ENCODE measurements at places on chromosomes 5 and 9. TPM values are rescaled to one million over a fixed set of nuclear protein-coding genes. Genes with fewer than 3 reads are reported as not detected.

GRCh38 chr9:137351781-137352501 is 49.9 kb upstream of the NRARP start:
- no peak for DNase-seq

GRCh38 chr5:8093669-8094068 is 224.7 kb downstream of the MTRR start:
- DNase-seq: no peak

- DNase-seq: no peak
Observed at GRCh38 chr9:3277200-3277599, 248.6 kb downstream of the RFX3 start.

DNA sequence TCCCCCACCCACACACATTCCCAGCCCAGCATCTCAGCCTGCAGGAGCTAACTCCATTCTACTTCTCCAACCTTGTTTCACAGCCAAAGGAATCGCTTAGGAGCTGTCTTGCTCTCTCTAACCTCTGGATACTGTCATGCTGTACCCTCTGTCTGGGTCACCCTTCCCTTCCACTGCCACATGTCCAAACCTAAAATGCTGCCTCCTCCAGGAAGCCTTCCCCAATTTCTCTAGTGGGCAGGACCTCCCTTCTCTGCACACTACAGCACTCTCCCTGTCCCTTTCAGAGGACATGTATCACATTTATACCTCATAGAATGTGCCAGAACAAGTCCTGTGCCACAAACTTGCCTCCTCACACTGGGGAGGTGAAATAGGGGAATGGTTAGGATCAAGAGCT is 30.8 kb downstream of the WHRN start:
- no peak for DNase-seq

The COL23A1 gene
- 0.82 TPM for total RNA-seq

DNA sequence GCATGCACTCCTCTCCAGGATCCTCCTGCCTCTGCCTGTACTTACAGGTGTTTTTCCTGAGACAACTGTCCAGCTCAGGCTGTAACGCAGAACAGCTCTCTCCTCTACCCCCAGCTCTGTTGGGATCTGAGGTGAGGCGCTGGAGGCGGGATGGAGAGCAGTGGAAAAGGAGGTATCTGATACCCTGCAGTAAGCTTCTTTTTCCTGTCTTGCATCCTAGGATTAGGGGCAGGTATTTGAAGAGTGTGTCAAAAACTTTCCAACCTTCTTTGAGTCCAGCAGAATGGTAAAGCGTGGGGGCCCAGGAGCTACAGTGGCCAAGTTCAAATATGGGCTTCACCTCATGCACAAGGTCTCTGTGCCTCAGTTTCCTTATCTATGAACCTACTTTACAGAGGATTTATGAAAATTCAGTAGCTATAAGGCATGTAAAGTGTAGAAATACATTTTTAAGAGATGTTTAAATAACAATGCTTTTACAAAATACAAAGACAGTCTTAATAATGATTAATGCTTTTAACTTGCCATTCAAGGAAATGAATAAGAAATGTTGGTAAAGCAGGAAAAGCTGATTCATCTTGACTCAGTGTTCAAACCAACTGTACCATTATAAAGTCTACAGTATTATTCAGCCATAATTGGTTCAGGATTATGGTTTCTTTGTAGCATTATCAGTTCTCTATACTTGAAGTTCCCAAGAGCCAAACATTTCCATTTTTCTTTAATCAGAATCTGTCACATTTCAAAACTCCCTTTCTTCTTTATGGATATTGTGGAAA is 26.1 kb downstream of the MAP1B start:
- DNase-seq: no peak

- peak; percentile 52 for DNase-seq
Observed at GRCh38 chr5:76983468-76983867, 30.6 kb downstream of the CRHBP start.

- DNase-seq: no peak
Observed at GRCh38 chr5:40437452-40437861, 242.3 kb upstream of the PTGER4 start.

DNA sequence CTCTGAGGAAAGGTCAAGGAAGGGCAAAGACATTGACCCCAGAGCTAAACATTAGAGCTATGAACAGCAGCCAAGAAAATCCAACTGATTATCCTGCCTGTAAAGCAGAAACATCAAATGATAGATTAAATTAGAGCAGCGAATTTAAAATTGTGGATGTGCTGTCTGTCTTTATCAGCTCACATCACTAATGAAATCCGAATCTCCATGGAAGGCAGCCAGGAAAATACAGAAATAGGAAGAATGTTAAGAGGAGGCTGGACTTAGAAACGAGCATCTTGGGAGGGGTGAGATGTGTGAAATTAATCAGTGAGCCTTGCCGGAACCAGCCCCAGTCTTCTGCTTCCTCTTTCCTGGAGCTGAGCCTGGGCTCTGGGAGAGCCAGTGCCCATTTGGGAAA is 191.0 kb downstream of the PJA2 start:
- no peak for DNase-seq

- no peak for DNase-seq
Observed at GRCh38 chr5:116517488-116517887, 57.1 kb downstream of the SEMA6A start.

DNA sequence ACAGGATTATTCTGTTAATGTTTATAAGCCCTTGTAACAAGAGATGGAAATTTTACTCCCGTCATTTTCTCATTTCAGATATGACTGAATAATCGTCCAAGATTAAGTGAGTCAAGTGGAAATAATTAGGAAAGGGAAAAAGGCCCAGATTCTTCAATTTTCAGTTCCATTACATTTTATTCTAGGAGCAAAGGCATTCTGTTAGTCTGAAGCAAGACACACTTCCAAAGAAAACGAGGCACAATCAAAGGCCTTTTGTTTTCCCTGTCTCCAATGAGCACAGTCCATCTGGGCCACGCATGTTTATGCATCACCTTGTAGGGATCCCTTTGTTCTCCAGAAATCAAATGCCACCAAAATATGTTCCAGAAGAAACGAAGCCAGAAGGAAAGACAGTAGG is 382.9 kb upstream of the RFX3 start:
- no peak for DNase-seq

DNA sequence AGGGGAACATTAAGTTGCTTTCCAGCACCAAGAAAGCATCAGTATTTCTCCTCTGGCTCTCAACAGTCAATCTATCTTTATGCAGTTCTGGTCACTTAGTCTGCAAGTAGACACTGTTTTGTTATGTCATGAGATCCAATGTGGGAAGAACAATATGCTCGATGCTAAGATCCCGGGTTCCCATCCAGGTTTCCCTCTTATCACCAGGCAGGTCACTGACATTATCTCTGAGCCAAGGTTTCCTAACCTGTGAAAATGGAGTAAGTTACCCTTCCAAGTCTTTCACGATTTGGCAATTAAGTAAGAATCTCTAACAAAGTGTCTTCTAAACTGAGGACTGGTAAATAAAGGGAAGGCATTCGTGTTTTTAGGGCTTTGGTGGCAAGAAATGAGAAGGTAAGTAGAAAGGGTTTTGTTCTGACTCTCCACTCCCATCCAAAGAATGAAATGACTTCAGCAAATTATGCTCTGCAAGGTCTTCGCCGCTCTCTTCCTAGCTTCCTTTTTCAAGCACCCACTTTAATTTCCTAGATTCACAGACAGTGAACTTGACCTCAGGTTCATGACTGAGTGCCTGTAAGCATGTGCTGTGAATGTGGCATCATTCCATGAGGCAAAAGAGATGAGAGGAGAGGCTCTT is 86.4 kb downstream of the DCP2 start:
- no peak for DNase-seq

DNA sequence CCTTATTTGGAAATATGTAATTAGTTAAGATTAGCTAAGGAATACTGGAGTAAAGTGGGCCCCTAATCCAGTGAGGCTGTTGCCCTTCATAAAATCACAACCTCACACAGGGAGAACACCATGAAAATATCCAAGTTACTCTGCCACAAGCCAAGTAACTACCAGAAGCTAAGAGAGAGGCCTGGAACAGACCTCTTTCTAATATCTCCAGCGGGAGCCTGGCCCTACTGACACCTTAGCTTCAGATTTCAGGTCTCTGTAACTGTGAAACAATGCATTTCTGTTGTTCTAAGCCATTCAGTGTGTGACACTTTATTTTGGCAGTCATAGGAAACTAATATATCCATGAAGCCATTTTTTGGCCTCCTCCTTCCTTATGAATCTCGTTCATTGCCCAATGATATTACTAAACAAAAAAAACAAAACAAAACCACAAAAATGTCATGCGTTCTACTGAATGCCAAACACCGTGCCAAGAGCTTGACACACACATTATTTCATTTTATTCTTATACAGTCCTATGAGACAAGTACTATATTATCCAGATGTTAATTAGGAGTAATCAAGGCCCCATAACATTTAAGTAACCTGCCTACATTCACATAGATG is 699.0 kb downstream of the MAT2B start:
- DNase-seq: no peak

The SLC34A3 gene
- not detected for total RNA-seq
